Stimulated activated CD4-positive, alpha-beta T cell treated with anti-CD3 and anti-CD28 coated beads, TNF-alpha, amount 100 ng/mL, for 48 hours (primary cell): ENCODE measurements at places on chromosomes 12 and 14.
A peak's percentile ranks its signal among the peaks of the same experiment; 100 is the strongest.

DNA sequence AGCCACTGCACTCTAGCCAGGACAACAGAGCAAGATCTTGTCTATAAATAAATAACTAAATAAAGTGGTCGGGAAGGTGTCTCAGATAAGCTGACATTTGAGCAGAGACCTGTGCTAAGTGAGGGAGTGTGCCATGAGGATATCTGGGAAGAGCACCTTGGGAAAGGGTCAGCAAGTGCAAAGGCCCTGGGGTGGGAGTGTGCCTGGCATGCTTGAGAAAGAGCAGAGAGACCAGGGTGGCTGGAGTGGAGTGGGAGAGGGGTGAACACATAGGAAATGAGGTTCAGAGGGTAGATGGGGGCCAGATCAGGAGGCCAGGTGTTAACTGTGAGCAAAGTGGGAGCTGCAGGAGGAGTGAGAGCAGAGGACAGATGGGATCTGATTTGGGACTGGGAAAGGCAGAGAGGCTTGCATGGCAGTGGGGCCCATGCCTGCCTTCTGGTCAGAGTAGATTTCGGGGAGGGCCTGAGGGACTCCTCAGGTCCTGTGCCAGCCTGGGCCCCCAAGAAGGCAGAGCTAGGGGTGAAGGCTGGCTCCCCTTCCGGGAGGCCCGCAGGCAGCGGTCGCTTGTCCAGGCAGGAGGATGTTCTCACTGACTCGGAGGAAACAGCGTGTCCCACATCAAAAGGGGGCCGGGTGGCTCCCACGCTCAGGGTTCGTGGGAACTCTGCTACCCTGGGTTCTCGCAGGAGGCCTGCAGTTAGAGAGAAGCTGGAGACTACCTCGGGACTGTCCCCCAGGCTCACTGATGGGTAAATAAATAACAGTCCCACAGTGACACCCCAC, 32.6 kb downstream of the DTX1 start:
- DNase-seq, result peak; percentile 38

- no peak for DNase-seq
These were observed 2.0 kb upstream of the ACVR1B start for GRCh38 chr12:51949342-51950030.

DNA sequence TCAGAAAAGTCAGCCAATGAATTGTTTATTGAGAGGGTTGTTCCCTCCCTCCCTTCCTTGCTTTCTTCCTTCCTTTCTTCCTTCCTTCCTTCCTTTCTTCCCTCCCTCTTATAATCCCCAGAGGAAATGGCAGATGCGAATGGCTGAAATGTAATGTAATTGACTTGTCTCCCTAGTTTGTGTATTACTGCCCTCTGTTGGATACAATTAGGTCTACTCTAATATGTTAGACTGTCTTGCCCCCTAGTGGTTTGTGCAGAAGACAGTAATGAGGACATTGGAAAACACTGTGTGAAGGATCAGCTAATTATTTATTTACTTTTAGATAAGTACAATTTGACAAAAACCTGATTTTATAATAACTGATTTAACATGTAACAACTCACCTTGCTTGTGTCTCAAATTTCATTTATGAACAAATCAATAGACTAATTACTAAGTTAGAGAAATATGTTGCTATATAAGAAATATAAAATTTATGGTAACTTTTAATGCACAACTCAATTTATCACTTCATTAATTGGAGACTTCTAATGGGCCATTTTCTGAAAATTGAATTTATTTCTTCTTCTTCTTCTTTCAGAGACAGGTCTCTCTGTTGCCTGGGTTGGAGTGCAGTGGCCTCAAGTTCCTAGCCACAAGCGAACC, 229.8 kb upstream of the LRIG3 start:
- DNase-seq, result no peak

- DNase-seq, result no peak
These were observed 111.0 kb downstream of the SCARB1 start for GRCh38 chr12:124752437-124753227.

GRCh38 chr12:11242656-11243055, 26.9 kb downstream of the PRB3 start:
- DNase-seq, result no peak

- no peak for DNase-seq
These were observed 1.6 kb downstream of the PHLDA1 start for GRCh38 chr12:76029982-76030340.

DNA sequence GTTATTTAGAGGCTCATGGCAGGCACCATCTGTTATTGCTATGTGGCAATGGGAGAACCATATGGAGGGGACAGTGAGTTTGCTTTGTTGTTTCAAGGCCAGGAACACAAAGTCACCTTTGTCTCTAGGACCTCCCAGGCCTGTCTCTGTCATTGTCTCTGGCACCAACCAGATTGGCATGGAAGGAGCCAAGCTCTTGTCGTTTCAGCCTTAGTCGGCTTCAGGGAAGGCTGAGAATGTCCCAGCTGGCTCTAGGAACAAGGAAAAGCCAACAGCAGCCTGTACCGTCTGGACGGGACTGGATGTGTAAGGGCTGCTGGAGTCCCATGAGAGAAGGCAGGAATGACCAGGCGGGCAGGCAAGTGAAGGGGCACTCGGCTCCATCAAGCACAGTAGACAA, 29.2 kb downstream of the RPH3A start:
- DNase-seq, result no peak

GRCh38 chr12:47397664-47398281, 308.1 kb downstream of the RPAP3 start:
- no peak for DNase-seq

GRCh38 chr12:51865757-51866270, 17.3 kb upstream of the FIGNL2 start:
- no peak for DNase-seq

GRCh38 chr12:7923241-7924236, 12.4 kb downstream of the SLC2A3 start:
- DNase-seq, result no peak

DNA sequence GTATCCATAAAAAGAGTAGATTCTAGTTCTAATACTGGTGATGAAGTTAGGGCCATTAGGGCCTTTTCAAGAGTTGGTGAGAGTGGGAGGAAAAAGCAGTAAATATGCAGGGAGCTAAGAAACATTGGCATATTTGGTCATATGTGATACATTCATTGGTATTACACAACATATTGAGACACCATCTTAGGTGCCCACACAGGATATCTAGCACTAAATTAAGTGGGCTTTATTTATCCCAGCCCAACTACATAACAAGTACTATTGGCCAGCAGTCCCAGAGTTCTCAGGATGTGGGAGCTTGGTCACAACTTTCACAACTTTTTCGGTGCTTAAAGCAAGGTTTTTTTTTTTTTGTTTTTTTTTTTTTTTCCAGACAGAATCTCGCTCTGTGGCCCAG, 2.0 kb upstream of the ING4 start:
- DNase-seq, result no peak

DNA sequence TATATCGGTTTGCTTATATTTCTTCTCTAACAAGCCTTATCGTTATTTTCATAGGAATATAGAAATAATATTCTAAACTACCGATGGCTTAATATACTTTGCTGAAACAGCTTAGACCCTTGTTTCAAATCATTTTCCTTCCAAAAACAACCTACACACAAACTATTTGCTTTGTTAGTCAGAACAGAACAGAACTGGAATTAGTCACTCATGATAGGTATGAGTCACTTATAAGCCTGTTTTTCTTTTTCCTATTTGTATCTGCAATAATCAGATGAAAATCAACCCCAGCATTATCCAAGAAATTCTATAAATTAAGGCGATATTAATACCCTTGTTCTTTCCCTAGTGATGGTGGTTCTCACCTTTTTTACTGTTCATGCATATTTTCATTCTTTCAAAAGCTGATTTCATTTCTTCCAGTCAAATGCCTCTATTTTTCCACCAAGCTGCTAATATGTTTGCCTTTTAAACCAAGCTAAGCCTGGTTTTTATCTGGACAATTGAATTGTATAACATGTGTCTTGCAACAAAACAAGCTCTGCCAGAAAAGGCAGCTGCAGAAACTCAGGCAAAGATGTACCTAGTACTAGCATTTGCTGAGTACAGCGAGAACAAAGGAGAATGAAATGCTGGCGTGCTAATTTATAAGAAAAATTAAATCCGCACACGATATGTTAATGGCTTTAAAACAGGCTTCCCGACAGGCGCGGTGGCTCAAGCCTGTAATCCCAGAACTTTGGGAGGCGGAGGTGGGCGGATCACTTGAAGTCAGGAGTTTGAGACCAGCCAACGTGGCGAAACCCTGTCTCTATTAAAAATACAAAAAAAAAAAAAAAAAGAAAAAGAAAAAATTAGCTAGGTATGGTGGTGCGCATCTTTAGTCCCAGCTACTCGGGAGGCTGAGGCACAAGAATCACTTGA, 1418.2 kb downstream of the AACS start:
- DNase-seq, result no peak

- no peak for DNase-seq
These were observed 9.7 kb downstream of the P2RX7 start for GRCh38 chr12:121142171-121142950.

DNA sequence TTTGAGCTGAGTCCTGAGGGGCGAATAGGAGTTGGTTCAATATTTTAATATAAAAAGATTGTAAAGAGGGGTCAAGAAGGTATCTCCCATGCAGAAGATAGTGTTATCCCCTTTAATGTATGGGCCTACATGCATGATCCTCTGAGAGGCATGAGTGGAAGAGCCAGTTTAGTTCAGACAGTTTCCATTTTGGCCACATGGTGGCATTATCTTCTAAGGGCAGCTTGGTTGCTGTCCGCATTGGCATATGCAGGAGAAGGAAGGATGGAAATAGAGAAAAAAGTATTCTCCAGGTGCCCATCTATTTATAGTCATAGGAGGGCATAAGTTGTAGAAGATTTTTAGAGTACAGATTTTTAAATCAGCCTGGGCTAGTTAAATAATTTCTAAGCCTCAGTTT, 5.4 kb downstream of the SAMD4A start:
- DNase-seq, result peak; percentile 12

DNA sequence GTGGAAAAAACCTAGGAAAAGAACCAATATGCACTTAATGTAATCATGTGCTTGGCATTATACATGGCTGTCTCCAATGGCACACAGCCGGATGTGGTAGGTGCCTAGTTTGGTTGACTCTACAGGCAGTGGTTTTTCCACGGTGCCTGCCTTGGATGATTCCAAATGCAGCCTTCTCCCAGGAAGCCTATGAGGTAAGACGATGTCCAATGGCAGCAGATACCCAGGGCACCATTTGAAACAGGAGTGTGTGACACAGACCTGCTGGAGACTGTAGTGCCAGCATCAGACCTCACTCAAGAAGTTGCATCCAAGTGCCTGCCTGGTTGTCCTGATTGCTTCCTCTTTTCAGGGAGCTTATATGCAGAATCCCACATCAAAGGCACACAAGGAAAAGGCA, 88.0 kb upstream of the VASH1 start:
- DNase-seq, result no peak

GRCh38 chr12:124105546-124105945, 132.5 kb downstream of the ZNF664 start:
- no peak for DNase-seq

GRCh38 chr12:47209014-47209413, 129.3 kb upstream of the AMIGO2 start:
- DNase-seq, result no peak

DNA sequence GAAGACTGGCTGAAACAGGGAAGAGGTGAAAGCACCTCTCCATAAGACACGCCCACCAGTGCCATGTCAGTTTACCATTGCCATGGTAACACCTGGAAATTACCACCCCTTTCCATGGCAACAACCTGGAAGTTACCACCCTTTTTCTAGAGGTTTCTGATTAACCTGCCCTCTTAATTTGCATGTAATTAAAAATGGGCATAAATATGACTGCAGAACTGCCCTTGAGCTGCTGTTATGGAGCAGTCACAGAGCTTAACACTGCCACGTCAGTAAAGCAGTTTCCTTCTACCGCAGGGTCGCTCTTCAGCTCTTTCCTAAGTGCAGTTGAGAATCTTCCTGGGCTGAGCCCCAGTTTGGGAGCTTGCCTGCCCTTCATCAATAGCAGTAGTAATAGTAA, 55.2 kb downstream of the RASSF3 start:
- no peak for DNase-seq

DNA sequence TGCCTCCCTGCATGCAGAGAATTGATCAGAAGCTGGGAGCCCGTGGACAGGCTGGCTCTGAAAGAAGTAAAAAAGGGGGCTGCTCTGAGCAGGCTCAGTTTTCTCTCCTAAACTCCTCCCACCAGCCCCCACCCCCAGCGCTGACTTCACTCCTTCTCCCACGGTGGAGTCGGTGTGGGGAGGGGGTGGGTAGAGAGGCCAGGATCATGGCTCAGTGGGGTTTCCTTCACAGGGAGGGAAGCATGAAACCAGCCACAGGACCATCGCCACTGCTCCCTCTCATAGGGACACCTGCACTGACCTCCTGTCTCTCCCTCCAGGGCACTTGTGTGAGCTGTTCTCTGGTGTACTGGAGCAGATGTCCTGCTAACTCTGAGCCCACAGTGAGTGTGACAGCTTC, 78.9 kb downstream of the STAB2 start:
- no peak for DNase-seq

GRCh38 chr12:47808574-47809365, 10.9 kb downstream of the HDAC7 start:
- peak; percentile 50 for DNase-seq

DNA sequence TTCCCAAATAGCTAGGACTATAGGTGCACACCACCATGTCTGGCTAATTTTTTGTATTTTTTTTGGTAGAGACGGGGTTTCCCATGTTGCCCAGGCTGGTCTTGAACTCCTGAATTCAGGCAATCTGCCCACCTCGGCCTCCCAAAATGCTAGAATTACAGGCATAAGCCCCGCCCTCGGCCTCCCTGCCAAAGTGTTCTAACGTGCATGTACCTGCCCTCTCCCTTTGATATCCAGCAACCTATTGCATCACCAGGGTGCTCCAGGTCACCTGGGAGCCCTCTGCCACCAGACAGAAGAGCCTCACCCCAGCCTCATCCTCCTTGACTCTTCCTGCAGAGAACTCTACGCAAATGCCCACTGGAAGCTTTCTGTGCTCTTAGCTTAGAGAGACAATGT, 2.2 kb upstream of the EML1 start:
- DNase-seq, result no peak

GRCh38 chr14:50002926-50003212, 110.0 kb downstream of the ARF6 start:
- DNase-seq, result no peak

GRCh38 chr14:101542391-101542790, 18.9 kb upstream of the DIO3 start:
- no peak for DNase-seq

DNA sequence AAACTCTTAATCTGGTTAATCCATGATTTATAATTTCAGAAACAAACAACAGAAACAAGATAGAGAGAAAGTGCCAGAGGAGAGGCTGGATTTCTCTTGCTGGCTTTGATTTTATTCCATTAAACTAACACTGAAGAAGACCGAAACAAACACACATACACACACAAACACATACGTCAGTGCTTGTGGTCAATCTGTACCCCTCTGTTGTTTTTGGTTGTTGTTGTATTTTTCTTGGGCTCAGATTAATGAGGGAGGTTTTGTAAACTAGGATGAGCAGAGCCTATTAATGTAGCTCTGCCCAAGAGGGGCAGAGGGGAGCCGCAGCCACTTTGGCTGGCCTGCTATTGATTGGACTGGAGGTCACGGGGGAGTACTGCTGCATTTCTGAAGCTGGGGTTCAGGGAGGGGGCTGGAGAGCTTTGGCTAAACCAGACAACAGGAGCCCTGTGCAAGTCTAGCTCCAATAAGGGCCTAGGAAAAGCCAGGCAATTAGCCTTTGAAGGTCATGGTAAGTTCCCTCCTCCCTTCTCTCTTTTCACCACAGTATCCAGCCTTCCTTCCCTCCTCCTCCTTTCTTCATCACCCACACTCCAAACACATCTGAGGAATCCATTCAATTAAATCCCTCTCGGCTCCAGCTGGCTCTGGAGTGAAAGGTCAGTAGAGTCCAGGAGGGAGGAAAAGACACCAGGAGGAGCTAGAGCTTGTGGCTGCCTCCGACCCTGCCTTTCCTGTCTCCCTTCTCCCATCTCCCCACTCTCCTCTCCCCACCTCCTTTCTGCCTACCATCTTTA, 344.1 kb upstream of the LMO3 start:
- no peak for DNase-seq
